Activated CD4-positive, alpha-beta T cell treated with anti-CD3 and anti-CD28 coated beads, Interleukin-2, Interleukin-4, amounts not matched to agents 100 ng/mL and 50 ng/mL, durations not matched to agents 16 hours and 8 hours (primary cell): ENCODE measurements at places on chromosomes 11 and 22.

GRCh38 chr11:2582946-2583604, 116.7 kb downstream of the KCNQ1OT1 start:
- no peak for DNase-seq

- DNase-seq, result no peak
Observed at GRCh38 chr22:33232071-33232470, 173.9 kb upstream of the SYN3 start.

- no peak for DNase-seq
Observed at GRCh38 chr11:44779736-44780520, 53.2 kb downstream of the TSPAN18 start.

DNA sequence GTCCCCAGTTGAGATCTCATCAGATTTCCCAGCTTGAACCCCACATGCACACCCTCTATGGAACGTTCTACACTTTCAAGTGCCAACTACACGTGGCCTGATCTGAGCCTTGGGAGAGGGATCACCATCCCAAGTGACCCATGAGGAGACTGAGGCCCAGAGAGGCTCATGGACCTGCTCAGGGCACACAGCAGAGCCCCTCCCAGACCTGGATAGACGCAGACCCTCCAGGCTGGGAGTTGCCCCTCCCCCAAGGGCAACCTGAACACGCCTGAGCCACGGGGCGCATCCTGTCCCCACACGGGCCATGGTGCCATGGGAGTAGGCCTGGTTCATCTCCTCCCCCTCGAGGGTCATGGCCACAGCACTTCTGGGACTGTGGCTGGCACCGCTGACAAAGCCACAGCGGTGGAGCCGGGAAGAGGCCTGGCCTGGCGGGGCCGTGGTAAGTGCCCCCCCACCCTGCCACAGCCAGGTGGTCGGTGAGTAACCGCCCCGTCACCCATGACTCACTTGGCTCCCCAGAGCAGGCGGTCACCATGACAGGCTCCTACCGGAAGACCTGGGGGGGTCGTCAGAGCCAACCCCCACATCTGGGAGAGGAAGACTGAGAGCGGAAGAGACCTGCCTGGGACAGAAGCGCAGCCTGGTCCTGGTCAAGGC, 8.1 kb downstream of the WNT7B start:
- no peak for DNase-seq

DNA sequence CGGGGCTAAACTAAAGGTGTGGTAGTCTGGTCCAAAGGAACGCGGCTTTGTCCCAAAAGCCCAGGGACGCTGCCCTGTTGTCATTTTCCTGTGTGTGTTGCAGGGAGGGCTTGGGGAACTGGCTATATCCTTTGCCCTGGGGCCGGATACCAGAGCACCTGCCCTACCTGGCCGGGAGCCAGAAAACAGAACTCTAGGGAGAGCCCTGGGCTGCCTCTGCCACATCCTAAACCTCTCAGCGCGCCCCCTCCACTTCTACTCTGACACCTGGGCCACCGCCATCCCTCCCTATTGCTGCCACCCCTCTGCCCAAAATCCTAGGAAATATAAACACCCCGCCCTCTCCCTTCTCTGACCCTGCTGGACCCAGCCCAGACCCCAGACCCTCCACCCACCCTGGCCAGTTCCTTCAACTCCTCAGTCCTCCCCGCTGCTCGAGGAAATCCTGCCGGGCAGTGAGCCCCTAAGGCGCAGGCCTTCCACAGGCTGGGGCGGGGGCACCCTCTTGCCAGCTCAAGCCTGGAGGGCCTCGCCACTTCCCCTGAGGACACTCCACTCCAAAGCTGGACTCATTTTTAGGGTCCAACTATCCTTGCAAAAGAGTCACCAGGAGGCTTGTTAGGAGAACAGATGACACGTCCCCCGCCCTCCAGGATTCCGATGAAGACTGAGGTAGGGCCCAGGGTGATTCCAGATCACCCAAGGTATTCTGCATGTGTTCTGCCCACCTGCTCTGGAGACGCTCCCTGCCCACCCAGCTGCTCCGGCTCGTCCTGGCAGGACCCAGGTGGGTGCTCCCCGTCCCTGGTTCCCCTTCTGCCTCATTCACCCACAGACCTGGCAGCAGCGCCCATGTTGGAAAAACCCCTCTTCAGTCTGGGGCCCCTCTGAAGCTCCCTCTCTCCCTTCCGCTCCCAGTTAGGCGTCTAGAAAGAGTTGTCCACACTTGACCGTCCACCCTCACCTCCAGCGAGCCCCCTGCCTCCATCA, 12.2 kb downstream of the KCTD17 start:
- no peak for DNase-seq

DNA sequence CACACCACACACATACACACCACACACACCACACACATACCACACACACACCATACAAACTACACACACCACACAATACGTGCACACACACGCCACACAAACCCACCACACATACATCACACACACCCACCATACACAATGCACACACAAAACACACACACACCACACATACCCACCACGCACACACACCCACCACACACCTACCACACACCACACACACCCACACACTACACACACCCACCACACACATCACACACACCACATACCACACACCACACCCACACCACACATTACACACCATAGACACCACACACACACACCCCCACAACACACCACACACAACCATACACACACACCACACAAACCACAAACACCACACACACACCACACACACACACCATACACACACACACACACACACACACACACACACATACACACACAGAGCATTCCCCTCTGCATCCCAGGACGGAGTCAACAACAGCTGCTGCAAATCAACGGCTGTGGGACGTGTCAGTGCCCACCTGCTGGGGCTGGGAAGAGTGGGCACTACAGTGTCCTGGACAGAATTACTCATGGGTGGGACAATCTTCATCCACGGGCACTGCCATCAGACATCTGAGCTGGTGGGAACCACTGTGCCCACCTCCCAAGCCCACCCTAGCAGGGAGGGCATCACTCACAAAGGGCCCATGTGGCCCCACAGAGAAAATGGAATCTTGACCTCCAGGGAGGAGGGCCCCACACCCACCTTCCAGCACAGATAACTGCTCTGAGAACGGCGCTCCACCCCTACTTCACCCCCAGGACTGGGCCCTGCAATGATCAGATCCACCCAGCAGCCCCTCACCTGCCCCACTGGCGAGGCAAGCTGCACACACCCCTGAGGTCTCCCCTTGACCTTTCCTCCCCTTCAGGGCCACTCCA, 8.4 kb downstream of the TP53I11 start:
- DNase-seq, result no peak

- no peak for DNase-seq
Observed at GRCh38 chr11:86678823-86679222, 6.4 kb upstream of the ME3 start.

DNA sequence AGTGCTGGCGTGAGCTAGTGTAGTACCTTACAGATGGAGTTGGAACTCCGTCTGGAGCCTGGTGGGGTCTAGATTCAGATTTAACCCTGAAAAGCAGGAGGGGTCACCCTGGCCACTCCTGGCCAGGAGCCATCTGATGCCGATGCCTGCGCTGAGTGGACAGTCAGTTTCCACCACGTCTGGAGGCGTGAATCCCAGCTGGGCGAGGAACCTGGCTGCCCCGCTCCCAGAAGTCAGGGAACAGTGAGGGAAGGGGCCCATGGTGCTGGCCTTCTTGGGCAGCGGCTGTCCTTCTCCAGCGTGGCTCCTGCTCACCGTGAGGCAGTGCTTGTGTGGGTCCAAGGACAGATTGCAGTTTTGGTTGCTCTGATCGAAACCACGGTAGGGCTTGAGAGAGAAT, 76.3 kb downstream of the PARVB start:
- DNase-seq, result no peak

DNA sequence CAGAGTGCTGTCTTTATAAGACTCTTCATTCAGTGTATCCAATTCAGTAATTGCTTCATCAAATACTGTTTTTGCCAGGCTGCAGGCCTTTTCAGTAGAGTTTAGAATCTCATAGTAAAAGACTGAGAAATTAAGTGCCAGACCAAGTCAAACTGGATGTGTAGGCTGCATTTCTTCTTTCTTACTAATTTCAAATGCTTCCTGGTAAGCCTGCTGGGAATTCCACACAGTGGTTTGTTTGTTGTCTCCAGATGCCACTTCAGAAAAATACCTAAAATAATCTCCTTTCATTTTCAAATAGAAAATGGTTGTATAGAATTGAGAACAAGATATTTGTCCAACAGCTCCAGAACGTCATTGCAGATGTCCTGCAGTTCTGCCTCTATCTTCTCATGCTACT, 34.7 kb downstream of the LDHAL6A start:
- no peak for DNase-seq

DNA sequence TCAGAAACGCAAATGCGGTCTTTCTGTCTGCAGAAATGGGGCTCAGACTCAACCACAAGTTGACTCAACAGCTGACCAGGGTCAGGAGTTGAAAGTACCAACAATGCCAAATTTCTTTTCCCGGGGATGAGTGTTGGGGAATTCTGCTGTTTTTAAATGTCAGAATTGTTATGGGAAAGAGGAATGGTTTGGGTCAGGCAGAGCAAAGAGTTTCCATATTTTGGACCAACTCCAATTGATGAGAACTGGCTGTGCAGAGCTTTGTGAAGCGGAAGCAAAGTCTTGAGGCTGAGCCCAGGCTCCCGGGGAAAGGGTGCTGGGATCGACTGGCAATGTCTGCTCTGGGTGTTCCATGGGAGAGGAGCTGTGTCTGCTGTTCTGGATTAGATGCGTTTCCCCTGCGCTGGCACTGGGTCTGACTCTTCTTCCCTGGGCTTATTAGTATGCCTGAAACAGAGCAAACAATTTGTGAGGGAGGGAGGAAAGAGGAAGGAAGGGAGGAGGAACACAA, 36.2 kb downstream of the TXN2 start:
- DNase-seq, result no peak

- no peak for DNase-seq
Observed at GRCh38 chr22:43483266-43483665, 71.5 kb downstream of the MPPED1 start.

DNA sequence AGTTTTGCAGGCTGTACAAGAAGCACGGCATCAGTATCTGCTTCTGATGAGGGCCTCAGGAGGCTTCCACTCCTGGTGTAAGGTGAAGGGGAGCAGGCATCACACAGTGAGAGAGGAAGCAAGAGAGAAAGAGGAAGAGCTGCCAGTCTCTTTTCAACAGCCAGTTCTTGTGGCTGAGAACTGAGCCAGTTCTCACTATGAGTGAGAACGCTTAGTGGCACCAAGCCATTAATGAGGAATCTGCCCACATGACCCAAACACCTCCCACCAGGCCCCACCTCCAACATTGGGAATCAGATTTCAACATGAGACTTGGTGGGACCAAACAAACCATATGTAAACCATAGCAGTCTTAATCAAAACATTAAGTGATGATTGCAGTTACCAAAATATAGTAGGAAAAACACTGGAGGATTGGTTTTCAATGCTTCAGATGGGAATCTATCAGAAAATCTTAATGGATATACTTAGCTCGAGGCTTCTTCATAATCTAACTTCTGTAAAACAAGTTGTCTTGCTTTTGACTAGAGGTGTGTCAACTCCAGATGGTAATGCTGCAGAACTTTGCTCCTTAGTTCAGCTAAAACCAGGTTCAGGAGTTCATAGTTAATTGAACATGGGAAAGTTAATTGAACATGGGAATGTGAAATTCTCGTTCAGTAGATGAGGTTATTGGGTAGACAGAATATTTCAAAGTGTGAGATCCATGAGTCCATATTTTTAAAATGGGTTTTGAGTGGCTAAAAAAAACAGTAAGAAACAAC, 12.2 kb downstream of the FAR1 start:
- DNase-seq, result peak; percentile 8

DNA sequence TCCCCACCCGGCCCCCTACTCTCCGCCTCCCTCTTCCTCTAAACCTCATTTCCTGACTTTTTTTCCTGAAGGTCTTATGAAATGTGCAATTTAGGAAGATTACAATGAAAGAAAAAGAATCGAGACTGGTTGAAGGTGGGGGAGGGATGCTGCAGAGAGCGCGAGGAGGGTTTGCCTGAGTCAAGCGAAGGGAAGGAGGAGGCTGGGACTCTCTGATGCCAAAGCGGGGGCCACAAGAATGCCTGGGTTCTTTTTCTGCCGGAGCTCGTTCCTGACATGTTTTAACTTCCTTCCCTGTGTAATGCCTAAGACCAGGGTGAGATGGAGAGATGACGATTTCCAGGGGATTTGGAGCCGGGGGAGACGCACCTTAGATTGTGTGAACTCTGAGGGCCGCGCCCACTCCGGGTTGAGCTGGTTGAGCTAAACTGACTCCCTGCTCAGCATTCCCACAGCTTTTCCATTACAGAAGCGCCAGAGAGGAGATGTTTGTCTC, 270.5 kb upstream of the SORL1-AS1 start:
- no peak for DNase-seq

GRCh38 chr11:40029391-40029790, 1430.1 kb downstream of the LRRC4C start:
- no peak for DNase-seq

DNA sequence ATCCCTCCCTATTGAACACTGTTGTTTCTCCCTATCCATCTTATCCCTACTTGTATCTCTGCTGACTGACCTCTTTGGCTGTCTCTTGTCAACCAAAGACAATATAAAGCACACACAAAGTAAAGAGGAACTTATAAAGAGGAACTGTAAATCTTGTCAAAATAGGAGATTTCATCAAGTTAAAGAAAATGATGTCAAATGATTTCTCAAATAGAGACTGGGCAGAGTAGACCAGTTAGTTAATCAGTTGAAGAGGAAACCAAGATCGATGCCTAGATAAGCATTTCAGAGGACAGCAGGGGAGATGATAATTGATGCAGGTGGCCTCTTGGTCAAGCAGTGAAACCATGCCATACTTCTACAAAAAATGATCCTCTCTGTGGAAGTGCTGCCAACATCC, 22.7 kb downstream of the KCNQ1OT1 start:
- no peak for DNase-seq

GRCh38 chr11:128648711-128649110, 45.2 kb upstream of the FLI1 start:
- no peak for DNase-seq

DNA sequence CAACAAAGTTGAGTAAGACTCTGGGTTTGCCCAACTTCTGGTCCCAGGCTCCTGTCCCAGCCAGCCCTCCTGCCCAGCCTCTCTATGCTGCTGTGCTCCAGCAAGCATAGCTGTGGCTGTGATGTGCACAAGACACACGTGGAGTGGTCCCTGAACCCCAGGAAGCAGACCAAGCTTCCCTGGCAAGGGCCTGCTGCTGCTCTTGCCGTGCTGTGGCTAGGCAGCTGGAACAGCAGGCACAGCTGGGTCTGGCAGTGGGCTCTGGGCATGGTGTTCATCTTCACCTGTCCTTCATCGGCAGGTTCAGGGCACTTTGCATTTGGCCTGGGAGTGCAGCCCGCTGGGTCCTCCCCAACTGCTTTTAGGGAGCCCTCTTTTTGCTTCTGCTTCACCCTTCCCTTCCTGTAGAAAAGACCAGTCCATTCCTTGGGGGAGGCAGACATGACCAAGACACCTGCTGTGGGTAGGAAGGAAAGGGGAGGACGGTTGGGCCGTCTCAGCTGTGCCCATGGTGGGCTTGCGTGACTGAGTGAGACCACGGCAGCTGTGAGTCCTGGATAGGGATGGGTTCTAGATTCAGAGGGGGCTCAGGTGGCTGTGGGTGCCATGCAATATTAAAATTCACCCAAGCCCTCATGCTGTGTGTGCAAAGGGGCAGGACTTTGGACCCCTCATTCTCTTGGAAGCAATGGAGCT, 26.1 kb upstream of the ETS1 start:
- DNase-seq, result no peak
